ENCODE measurements at places on chromosomes 2 and 18.

- DNase-seq = no peak
Observed at GRCh38 chr2:43831543-43832294, 6.9 kb downstream of the ABCG5 start.

GRCh38 chr2:156787517-156787916, 351.3 kb downstream of the GPD2 start:
- no peak for DNase-seq

DNA sequence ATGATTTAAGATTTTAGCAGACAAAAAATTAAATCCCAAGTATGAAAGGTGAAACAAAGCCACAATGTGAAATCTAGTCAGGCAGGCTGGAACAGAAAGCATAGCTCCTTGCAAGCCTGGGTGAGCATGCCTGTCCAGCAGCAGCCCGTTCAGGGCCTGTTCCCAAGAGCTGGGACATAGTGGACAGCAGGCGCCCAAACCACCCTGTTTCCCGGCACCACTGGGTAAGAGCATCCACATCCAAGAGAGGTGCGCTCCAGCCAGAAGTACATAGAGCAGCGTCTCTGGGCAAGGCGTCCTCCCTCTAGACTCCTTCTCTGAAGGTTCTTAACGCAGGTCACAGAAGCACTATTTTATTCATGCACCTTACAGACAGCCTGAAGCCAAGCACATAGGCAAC, 80.8 kb downstream of the DNER start:
- DNase-seq = no peak

DNA sequence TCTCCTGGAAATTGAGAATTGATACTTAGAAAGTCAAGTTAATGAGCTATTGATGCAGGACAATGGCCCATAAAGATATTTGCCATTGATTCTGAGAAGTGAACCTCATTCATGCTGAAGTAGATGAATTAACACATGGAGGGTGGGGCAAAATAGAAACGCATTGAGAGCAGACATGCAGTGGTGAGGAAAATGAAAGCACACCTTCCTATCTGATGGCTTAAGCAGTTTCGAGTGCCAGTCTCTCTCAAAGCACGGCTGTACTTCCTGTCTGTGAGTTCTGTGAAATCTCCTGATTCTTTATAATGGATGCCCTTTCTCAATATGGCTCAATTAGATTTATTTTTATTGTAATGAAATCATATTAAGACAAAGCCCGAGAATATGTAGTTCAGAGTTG, 247.0 kb downstream of the TMX3 start:
- no peak for DNase-seq

DNA sequence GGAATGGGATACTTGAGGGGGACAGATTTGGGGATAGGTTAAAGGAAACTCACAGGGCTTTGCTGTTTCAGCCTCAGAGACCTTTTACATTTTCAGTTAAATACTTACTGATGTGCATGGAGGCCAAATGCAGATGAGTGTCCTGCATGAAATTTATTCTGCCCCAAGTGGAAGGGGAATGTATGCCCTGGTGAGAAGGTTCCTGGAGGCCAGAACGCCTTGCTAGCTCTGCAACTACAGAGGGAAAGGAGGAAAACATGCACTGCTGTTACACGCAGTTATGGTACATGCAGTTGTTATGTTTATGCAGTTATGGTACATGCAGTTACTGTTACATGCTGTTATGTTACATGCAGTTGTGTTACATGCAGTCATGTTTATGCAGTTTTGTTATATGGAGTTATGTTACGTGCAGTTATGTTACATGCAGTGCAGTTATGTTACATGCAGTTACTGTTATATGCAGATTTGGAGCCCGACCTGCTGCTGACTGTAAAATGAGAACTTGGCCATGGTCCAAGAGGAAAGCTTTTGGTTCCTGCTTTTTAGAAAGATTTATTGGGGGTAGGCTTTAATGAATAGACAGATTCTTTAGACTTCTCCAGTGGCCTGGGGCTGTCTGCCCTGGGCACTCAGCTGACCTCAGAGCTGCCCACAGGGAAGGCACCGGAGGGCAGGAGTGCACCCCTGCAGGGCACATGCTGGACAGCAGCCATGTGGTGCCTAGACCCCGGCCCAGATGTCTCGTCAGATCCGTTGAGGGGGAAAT, 84.1 kb downstream of the LDLRAD4 start:
- no peak for DNase-seq

DNA sequence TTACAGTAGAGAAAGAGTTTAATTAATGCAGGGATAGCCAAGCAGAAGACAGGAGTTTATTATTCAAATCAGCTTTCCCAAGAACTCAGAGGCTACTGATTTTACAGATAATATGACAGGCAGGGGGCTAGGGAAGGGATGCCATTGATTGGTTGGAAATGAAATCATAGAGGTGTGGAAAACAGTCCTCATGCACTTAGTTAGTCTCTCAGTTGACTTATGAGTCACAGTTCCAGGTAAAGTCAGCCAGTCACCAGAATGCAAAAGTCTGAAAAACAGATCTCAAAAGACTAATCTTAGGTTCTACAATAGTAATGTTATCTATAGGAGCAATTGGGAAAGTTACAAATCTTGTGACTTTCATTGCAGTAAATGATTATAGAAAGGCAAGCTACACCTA, 676.4 kb upstream of the CHAC2 start:
- no peak for DNase-seq

- no peak for DNase-seq
Observed at GRCh38 chr18:35941299-35941698, 31.2 kb upstream of the RMP24 start.

GRCh38 chr2:234187646-234188174, 137.2 kb downstream of the SPP2 start:
- DNase-seq = no peak

DNA sequence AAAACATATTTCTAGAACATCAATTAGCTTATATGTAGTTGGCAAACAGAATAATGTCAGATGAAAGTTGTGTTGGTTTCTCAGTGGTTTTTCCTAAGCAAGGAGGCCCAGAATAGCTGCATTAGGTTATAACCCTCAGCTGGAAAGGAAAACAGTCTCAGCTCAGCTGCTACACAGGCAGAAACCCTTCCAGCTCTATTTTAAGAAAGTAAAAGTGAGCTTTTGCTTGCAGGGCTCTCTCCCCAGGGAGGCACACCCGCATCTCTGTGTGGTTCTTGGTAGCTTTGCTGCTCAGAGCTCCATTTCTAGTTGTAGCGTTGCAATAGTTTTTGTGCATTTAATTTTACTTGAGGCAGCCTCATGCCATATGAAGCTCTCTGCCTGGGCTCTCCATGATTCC, 54.6 kb downstream of the PIKFYVE start:
- DNase-seq = no peak

- DNase-seq = no peak
Observed at GRCh38 chr2:37911296-37911873, 13.7 kb upstream of the RMDN2 start.

DNA sequence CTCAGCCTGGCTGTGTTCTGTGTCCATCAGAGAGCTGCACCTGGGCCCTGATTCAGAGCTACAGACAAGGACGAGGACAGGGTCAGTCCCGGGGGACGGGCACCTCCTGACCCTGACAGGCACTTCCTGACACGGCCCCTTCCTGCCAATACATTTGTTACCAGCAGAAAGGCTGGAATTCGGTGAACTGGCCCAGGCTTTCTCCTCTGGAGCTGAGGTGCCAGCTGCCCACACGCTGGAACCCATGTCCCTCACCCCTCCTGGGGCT, 12.3 kb upstream of the ZNF519 start:
- no peak for DNase-seq

- no peak for DNase-seq
Observed at GRCh38 chr2:142741764-142742269, 135.6 kb upstream of the KYNU start.

GRCh38 chr2:88448248-88448647, 4.2 kb downstream of the FOXI3 start:
- no peak for DNase-seq

DNA sequence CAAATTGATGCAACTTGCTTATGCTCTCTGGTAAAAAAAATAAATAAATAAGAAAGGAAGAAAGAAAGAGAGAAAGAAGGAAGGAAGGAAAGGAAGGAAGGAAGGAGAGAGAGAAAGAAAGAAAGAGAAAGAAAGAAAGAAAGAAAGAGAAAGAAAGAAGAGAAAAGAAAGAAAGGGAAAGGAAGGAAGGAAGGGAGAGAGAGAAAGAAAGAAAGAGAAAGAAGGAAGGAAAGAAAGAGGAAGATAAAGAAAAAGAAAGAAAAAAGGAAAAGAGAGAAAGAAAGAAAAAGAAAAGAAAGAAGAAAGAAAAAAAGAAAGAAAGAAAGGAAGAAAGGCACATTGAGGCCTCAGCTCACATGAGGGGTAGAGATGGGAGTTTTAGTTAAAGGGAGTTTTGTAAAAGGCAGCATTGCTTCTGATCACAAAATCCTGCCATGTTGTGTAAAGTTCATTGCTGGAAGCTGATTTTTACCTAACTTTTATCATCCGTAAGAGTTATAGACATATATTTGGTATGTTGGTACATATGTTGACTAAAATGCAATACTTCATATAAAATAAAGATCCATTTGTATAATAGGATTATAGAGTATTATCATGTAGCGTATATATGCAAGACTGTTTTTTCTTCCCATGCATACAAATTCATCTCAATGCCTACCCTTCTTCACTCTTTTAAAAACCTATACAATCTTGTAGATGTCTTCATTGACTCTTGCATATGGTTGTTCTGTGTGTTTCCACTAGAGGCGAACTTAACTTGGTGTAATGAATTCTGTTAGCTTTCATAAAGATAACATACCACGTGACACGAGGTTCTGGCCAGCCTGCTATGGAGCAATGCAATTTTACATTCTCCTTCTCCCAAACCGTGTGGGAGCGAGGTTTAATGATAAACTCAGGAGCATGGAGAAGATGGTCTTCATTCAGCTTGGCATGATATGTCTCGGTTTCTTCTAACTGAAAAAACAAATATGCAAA, 32.8 kb downstream of the MYOM1 start:
- DNase-seq = no peak

GRCh38 chr2:53765767-53766166, 1.8 kb upstream of the CHAC2 start:
- DNase-seq = no peak

GRCh38 chr2:222859786-222860612, 837 bp upstream of the ACSL3 start:
- DNase-seq = no peak

DNA sequence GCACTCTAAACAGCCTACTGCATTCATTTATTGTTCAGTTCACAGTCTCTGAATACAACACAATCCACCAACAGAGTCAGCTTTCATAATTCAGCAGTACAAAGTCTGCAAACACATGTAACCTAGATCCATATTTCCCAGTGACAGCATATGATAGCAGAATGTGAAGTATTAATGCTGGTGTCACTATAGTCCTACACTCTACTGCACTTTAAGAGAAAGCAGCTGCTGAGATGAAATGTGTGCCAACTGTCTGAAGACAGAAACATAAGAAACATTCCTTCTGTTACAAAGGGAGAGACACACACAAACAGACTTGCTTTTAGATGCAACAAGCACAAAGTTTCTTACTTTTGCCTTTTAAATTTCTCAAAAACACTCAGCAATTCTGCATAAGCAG, 441.8 kb downstream of the ZEB2 start:
- no peak for DNase-seq

GRCh38 chr2:241798081-241798630, 10.8 kb upstream of the NEU4 start:
- DNase-seq = no peak

DNA sequence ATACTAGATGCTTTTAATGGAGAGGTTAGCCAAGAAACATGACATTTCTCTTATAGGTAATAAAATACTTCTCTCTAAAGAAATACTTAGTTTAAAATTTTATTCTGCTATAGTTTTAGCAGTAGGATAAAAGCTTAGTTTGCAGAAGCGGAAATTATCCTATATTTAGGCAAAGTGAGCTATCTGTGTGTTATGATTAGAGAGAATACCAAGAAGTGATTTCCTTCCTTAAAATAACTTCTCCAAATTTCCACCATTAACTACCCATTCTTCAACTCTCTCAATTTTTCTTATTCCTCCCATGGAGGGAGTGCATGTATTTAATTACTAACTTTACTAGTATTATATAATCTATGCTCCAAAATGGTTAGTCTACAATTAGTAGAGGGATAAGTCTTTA, 15.8 kb upstream of the IL1RL1 start:
- DNase-seq = no peak

- DNase-seq = no peak
Observed at GRCh38 chr18:24546307-24546706, 85.9 kb downstream of the HRH4 start.

- no peak for DNase-seq
Observed at GRCh38 chr2:38557981-38558380, 44.7 kb downstream of the HNRNPLL start.

DNA sequence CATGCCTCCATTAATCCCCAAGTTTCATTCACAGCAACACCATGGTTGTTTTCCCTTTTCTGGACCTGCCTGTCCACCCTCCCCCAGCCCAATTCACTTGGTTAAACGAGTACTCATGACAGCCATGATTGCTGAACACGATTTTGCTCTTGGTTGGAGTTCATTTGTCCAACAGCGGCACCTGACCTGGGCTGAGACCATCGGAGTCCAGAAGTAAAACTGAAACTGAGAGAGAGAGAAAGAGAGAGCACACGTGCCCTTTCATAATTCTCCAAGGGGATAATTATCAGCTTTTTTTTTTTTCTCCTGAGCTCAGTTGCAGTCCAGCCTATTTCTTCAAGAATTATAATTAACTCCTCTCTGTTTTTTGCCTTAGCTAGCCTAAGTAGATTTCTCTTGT, 13.7 kb upstream of the KIF5C start:
- no peak for DNase-seq

GRCh38 chr2:54977149-54977548, 73.1 kb downstream of the RTN4 start:
- no peak for DNase-seq

- no peak for DNase-seq
Observed at GRCh38 chr2:128558441-128558840, 239.8 kb upstream of the HS6ST1 start.

DNA sequence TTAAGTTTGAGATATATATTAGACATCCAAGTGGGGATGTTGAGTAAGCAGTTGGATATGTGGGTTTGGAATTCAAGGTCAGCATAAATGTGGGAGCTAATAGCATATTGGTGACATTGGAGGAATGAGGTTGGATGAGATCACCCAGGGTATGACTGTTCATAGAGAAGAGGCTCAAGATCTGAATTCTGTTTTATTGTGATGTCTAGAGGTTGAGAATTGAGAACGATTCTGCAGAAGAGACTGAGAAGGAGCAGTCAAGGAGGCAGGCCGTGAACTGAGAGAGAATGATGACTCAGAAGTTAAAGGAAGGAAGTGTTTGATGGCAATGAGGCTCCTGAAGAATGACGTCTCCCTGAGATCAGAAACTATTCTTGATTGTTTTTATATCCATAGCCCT, 5.9 kb downstream of the SERPINB11 start:
- no peak for DNase-seq

- DNase-seq = no peak
Observed at GRCh38 chr2:49037197-49037596, 117.1 kb downstream of the FSHR start.

DNA sequence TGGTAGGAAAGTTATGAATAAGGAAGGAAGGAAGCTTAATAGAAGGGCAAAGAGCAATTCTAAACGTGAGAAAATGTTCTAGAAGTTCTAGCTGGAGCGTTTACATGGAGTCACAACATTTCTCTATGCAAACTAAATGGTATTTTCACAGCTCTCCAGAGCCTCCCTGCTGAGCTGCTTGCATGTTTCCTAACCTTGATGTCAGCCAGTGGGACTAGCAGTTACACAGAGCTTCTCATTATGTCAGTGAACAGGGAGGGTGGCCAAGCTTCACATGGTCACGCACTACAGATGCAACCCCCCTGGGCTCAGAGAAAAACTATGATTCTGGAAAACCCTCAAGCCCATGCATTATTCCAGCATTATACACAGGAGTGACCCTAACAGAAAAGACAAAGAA, 153.4 kb upstream of the CCDC150 start:
- no peak for DNase-seq

GRCh38 chr2:113886479-113887008, 3.3 kb upstream of the ACTR3 start:
- no peak for DNase-seq

All from stimulated activated CD4-positive, alpha-beta T cell treated with anti-CD3 and anti-CD28 coated beads, Interleukin-15, amount 100 ng/mL, for 1 hour (primary cell).